ENCODE measurements at places on chromosomes 5 and 9.

DNA sequence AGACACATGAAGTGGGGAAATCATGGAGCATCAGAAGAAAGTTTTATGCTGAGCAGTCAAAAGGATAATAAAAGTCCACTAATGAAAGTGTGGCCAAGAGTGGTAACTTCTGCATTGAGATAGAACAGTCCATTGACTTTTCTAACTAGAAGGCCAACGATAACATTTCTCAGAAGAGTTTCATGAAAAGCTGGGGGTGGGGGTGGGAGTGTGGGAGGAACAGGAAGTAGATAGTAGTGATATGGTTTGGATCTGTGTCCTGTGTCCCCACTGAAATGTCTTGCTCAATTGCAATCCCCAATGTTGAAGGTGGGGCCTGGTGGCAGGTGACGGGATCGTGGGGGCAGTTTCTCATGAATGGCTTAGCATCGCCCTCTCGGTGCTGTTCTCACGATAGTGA lies 36.2 kb upstream of the SNAPC3 start:
- DNase-seq: no peak

- no peak for DNase-seq
Observed at GRCh38 chr9:112034216-112034611, 137.6 kb downstream of the UGCG start.

DNA sequence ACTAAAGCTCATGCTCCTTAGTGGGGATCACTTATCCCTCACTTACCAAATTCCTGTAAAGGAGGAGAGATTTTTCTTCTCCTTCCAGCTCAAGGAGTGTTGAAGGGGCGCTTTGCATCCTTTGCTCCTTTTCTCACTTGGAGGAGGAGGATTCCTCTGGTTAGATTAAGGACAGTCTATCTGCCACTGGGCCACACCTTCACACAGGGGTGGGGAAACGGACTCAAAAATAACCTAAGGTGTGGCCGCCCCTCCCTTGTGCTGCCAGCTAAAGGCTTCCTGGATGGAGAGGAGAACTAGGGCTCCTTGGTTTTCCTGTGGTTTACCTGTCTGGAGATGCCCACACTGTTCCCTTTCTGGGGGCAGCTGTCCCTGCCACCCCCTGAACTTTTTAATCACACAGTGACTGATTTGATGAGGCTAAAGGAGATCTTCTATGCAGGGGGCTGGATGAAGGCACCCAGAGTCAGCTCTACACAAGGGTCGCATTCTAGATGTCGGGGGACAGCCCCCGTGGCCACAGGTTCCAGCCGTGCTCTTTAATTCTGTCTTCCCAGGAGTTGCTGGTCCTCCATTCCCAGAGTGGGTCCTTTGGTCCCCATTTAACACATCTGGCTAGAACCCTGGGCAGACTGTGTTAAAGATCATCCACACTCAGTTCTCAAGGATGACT lies 14.4 kb downstream of the GLRX start:
- no peak for DNase-seq

GRCh38 chr9:378263-378662 lies 163.6 kb downstream of the DOCK8 start:
- DNase-seq: no peak

GRCh38 chr5:35151146-35151920 lies 79.0 kb downstream of the PRLR start:
- DNase-seq: no peak

- no peak for DNase-seq
Observed at GRCh38 chr5:105687493-105687892, 1983.2 kb downstream of the EFNA5 start.

DNA sequence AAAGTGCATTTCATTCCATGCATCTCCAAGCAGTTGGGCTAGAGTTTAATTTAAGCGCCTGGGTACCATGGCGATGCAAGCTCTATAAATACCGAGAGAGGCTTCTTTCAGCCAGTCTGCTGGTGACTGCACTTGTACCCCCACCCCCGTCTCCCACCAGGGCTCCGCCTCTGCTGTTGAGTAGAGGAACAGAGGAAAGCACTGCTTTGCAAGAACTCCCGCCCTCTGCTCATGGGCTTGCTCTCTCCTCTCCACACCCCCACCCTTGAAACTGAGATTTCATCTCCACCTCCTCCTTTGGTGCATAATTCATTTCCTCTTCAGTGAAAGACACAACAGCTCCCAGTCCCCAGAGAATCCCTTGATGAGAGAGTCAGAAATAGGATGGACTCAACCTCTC lies 5.1 kb upstream of the WWC1 start:
- no peak for DNase-seq

GRCh38 chr5:95191330-95191729 lies 93.6 kb downstream of the MCTP1 start:
- DNase-seq: no peak

DNA sequence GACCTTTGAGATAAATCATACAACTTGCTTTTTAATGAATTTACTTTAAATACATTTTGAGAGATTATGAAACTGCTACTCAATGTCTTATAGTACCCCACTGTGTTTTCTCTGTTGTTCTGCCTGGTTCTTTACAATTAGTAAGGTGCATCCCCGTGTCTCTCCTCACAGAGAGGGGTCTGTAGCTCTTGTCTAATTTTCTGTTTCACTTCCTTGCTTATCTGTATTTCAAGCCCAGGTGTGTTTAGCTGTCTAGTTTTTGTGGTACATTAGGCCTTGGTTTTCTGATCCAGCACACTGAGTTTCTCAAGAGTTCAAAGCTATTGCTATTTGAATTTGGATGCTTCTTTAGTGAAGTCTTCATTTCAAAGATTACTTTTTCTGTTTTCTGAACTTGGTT lies 105.1 kb downstream of the MAST4 start:
- DNase-seq: no peak

DNA sequence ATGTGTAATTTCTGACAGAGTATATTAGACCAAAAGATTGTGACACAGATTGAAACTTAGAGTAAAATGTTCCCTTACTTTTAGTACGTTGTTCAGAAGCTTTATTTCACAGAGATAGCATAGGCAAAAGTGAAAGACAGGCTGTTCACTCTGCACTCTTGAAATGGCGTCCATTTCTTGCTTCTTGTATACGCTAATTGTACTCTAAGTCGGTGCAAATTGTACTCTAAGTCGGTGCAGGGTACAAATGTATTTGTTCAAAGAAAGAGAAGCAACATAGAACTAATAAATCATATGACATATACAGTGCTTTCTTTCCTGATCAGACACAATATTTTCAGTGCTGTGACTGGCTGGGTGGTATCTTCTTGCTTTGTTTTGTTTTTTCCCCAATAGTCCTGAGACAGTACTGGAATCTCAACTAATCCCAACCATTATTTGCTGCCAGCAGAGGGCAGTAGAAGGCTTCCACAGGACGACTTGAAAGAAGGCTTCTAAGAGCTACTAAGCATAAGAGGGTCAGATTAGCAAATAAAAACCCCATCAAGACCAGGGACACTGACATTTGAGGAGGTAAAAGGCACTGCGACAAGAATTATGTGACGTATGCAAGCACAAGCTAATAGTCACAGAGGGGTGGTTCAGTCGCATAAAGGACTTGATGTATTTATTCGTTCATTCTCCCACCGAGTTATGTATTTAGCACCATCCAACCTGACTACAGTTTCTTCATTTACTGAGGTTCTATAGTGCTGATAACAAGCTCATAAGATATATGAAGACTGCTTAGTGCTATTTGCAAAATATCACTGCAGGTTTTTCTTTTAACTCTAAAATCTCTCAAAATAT lies 831.8 kb downstream of the TAF11L14 start:
- DNase-seq: peak; percentile 55

GRCh38 chr9:130360672-130361071 lies 84.1 kb upstream of the ASS1 start:
- no peak for DNase-seq

DNA sequence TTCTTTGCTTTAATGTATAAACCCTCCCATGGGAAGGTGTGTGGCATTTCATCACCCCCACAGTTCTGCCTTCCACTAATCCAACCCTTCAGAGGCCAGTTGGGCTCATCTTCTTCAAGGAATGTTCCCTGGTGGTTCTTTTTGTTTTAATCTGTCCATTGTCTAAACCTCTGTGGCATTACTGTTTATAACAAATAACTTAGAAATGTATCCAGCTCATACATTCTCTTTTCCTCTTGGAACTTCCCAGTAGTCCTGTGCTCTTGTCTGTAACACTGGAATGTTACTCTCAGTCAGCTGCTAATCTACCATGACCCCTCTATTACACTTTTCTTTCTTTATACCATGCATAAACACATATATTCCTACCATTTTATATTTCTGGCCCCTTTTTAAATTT lies 213.5 kb upstream of the TARS1 start:
- DNase-seq: no peak

GRCh38 chr9:128903871-128904620 lies 16.7 kb upstream of the PHYHD1 start:
- no peak for DNase-seq

DNA sequence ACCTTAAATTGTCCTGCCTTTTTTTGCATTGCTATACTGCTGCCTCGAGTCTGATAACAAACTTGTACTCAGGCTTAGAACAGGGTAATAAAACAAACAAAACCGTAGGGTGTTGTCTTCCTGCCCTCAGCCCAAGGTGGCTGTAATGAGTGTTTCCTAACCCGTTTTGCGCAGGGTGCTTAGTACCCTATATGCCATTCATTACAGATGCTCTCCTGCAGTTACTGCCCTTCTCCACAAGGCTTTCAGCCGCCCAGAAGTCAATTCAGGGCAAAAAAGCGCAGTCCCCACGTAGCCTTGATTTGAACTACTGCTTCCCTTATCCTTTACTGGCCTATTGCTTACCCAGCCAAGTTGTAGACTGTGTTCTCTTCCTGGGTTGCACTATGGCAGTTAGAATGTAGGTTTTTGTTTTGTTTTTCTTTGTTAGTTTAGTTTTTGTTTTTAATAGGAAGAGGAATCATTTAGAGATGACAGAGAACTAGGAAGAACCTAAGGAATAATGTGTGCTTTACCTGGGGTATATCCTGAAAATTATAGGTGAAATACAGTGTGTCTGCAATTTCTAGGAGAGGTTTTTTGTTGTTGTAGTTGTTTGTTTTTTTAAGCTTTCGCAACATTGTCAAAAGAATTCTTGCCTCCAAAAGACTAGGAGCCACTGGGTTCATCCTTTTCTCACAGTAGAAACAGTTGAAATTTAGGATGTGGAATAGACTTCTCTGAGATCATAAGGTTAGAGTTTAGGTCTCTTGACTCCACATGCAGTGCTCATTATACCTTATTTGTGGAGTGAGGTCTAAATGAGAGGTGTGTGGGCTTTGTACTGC lies 1.3 kb downstream of the HMGXB3 start:
- DNase-seq: peak; percentile 74

DNA sequence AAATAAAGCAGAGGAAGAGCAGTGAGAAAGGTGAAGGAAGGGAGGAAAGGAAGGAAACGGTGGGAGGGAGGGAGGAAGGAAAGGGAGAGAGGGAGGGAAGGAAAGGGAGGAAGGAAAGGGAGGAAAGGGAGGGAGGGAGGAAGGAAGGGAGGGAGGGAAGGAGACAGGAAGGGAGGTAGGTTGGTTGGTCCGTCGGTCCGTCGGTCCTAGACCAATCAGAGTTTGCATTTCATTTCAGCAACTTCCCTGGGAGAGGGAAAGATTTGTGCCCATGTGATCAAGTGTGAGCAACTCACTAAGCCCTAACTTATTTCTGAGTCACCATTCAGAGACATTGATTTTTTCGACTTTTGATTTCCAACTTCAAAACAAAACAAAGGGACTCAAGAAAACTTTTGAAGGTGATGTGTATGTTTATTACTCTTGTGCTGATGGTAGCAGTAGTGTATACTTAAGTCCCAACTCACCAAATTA lies 18.8 kb downstream of the NANS start:
- DNase-seq: no peak

DNA sequence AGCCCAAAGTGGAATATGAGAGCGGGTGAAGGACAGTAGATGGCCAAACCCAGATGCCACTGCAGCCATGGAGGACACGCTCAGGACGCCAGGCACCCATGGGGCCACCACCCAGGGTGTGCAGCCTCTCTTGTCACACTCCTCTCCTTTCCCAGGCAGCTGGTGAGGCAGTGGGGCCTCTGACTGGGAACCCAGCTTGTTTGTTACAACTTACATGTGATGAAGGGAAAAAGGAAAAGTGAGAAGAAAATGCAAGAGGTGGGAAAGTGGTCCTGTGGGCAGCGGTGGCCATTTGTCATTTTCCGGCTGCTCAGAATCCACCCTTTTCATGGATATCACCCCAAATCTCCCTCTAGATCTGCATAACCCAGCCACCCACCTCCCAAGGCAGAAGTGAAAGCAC lies 62.7 kb upstream of the UNC5A start:
- DNase-seq: no peak

- DNase-seq: no peak
Observed at GRCh38 chr9:103514767-103515166, 519.6 kb downstream of the CYLC2 start.

DNA sequence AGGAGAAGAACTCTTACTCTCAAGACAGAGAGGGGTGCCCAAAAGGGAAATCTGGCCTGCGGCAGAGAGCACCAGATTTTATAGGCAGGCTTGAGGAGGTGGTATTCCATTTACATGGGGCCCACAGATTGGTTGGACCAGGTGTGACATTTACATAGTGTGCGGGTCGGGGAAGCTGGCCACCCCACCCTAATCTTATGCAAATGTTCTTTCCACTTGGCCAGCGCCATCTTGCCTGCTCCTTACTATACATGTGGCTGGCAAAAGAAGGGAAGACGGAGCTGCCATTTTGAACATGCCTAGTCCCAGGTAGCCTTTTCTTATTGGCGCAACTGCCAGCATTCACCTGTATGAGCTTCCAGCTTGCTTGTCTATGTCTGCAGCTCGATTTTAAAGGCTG lies 34.8 kb downstream of the PLEKHG4B start:
- DNase-seq: no peak

DNA sequence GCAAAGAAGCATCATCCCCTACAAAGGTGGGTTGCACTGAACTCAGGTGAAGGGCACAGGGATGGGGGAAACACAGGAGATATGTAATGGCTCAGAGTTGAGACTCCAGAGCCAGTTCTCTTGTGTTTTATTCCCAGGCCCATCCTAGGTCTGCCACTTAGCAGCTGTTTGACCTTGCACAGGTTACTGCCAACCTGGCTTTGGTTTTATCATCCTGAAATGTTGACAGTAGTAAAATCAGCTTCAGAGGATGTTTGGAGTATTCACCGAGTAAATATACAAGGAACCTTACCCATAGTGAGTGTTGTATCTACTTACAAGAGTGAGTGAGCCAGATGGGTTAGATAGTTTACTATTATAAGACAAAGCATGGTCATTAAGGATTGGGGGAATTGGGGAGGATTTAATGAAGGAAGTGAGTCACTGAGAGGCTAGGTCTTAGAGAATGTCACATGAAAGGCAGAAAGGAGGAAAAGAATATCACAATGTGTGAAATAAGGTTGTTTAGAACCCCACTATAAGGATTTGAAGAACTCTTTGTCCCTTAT lies 141.3 kb downstream of the MAN2A1 start:
- DNase-seq: no peak

All from stimulated activated effector memory CD8-positive, alpha-beta T cell treated with anti-CD3 and anti-CD28 coated beads, Interleukin-12 subunit alpha, Interleukin-12 subunit beta, amount 100 ng/mL, for 72 hours (primary cell).